CD4-positive, CD25-positive, alpha-beta regulatory T cell (primary cell): ENCODE measurements at places on chromosomes 2 and 18. TPM values are rescaled to one million over a fixed set of nuclear protein-coding genes. Genes with fewer than 3 reads are reported as not detected.

CAPN14 gene
- 0.20 TPM for total RNA-seq

DPP10 gene
- total RNA-seq: not detected

BOLL gene
- total RNA-seq: not detected

TRIM43 gene
- total RNA-seq: not detected

CD8A gene
- total RNA-seq: not detected

GRCh38 chr2:8258406-8258805 is 423.4 kb upstream of the ID2 start:
- no peak overlapping the region for H3K4me3 ChIP-seq
- H3K4me1 ChIP-seq: no peaks in the 10 kb centered on the region
- H3K27me3 ChIP-seq: no peaks in the 10 kb centered on the region

DNA sequence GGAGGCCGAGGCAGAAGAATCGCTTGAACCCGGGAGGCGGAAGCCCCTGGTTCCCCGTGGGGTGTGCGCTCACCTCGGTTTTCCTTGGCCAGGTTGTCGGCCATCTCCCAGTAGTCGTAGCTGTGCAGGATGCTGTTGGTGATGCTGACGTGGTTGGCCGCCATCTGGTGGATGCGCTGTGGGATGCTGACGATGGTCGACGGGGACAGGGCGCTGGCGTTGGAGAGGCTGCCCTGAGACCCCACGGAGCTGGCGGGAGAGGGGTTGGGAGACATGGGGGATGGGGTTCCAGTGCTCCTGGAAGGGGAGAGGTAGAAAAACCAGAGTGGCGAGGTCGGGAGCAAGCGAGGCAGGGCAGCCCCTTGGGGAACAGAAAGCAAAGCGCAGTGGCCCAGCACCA is 64.4 kb upstream of the REV1 start:
- no peaks in the 10 kb centered on the region for H3K4me1 ChIP-seq
- H3K27ac ChIP-seq: no peak overlapping the region
- no peak overlapping the region for H3K4me3 ChIP-seq
- DNase-seq: no peak
- H3K27me3 ChIP-seq: no peaks in the 10 kb centered on the region

GRCh38 chr2:188475945-188476344 is 184.3 kb downstream of the GULP1 start:
- H3K4me1 ChIP-seq: no peaks in the 10 kb centered on the region
- H3K4me3 ChIP-seq: no peak overlapping the region
- H3K36me3 ChIP-seq: no peaks in the 10 kb centered on the region
- H3K27ac ChIP-seq: no peak overlapping the region
- no peaks in the 10 kb centered on the region for H3K27me3 ChIP-seq
- DNase-seq: no peak

DNA sequence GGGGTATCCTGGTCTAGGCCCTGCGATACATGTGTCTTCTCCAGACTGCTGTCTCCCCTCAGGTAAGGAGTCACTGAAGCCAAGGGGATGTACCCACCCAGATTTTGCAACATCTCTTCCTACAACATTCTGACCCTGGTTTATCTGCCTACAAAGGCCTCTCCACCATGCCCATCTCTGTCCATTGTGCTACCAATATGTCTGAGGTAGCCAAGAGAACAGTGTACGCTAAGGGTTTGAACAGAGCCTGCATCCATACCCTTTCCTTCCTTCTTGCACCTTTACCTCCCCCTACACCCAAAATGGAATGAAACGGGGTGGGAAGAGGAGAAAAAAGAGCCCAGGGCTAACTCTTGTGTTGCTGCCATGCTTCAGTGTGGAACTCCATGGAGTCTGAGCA is 11.9 kb downstream of the ZC3H15 start:
- H3K36me3 ChIP-seq: peaks cover 76% of the 10 kb centered on the region
- no peaks in the 10 kb centered on the region for H3K27me3 ChIP-seq
- no peak for DNase-seq

DNA sequence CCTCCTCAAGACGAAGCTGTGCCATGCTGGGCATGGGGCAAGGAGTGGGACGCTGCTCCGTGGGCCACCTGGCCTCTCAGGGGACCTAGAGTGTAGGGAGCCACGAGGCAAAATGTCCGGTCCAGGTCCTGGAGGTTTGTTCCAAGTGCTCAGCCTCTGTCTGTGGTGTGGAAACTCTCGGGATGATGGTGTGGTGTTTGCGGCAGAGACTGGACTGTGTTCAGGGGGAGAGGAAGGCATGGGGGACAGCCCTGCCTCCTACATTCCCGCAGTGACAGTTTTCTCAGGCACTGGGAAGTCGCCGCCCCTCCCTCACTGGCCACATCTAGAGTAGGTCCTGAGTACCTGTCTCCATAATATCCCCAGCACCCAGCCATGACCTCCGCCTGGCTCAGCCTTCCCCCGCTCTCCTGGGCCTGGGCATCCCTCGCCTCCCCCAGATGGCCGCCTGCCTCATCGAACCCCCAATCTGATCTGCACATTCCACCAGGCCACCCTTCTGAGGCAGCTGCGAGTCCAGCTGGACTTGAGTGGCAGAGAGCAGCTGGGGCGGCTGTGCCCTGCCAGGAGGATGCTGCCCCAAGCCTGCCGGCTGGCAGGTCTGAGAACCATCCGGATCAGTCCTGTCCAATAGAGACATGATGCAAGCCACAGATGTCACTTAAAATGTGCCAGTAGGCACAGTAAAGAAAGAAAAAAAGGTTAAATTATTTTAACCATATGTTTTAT is 6.2 kb downstream of the KCNIP3 start:
- H3K36me3 ChIP-seq: no peaks in the 10 kb centered on the region
- H3K4me1 ChIP-seq: no peaks in the 10 kb centered on the region
- no peak overlapping the region for H3K27ac ChIP-seq
- no peak overlapping the region for H3K4me3 ChIP-seq
- no peaks in the 10 kb centered on the region for H3K27me3 ChIP-seq

DNA sequence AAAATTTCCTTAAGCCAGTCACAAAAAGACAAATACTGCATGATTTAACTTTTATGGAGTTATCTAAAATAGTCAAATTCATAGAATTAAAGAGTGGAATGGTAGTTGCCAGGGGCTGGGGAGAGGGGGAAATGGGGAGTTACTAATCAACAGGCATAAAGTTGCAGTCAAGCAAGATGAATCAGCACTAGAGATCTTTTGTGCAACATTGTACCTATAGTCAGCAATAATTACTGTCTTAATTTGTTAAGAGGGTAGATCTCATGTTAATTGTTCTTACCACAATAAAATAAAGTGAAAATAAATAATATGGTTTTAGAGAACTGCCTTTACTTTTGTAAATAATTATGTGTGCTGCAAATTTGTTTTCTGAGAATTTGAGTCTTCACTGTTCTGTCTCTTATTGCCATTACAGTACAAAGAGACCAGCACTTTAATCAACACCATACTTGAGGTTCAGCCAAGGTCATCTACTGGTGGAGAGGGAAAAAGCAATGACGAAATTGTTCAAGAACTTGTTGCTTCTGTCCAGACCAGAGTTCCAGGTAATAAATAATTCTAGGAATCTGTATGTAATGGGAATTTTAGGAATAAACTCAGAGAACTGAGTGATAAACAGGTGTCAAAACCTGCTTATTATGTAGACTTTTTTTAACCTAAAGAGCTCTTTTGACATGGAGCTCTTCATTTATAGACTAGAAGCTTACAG is 75.5 kb downstream of the TRABD2A start:
- H3K4me1 ChIP-seq: peaks cover 1% of the 10 kb centered on the region
- H3K36me3 ChIP-seq: no peaks in the 10 kb centered on the region
- H3K4me3 ChIP-seq: no peak overlapping the region
- DNase-seq: no peak
- no peak overlapping the region for H3K27ac ChIP-seq
- H3K27me3 ChIP-seq: no peaks in the 10 kb centered on the region

DNA sequence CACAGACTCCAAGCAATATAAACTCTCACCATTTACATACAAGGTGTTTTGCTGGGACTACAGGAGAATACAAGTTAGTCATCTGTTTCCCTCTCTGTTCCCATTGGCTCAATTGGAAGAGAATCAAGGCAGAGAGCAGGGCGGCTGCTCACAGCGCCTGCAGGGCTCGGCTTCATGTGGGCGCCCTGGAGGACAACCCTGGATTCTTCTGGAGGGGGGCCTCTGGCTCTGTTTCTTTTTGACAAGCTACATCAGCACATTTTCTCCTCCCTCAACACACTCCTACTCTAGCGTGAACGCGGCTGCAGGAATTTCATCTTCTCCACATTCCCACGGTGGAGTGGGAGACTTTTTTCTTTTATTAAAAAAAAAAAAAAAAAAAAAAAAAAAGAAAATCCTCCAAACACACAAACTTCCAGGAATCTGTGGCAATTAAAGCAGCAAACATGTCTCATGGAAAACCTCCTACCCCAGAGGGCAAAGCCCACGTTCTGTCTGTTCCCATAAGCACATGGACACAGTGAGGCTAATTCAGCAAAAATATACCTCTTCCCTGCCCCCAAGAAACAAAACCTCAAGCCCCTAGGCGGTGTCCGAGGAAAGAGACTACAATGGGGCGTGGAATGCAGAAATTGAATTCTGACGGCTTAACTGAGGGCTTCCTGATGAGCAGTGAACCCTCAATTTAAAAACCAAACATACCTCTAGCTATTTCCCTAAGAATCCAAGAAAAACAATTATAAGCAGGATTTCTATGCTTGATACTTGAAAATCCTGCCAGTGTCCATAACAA is 50.6 kb downstream of the PARD6G start:
- H3K27ac ChIP-seq: no peak overlapping the region
- no peaks in the 10 kb centered on the region for H3K36me3 ChIP-seq
- H3K27me3 ChIP-seq: no peaks in the 10 kb centered on the region
- DNase-seq: no peak
- H3K4me3 ChIP-seq: no peak overlapping the region

DNA sequence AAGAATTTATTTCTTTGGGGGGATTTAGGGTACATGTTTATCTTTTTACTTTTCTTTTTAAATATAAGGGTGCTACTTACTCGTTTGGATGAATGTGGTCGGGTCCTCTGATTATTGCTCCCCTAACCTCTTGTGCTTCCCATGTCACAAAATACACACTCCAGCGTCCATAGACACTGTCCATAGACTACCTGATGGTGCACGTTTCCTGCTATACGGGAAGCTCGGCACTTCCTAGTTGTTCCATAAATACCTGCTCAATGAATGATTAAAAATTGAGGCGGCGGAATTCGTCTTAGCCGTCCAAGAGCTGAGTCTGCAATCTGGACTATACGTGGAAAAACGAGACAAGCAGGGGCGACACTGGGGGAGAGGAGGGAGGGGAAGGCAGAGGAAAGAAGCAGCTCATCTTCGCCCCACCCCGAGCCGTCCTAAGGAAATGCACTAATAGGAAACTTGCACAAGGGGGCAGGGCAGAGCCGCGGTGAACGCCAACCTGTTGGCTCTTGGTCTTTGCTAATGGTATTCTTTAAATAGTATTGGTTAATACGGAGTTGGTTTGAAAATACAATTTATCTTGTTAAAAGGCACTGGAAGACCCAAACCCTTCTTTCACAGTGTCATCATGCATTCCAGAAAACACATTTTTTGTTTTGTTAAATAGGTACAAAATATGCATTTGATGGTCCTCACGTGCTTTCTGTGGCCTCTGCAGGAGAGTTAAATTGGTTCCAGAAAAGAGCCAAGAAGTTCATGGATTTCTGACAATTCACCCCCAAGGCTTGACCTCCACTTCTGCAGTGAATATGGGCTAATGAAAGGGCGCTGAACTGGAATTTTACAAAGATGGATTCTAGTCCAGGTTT is 73.0 kb upstream of the KCTD1 start:
- no peak overlapping the region for H3K27ac ChIP-seq
- H3K4me3 ChIP-seq: no peak overlapping the region
- H3K27me3 ChIP-seq: no peaks in the 10 kb centered on the region
- H3K36me3 ChIP-seq: no peaks in the 10 kb centered on the region
- DNase-seq: peak; percentile 17
- no peaks in the 10 kb centered on the region for H3K4me1 ChIP-seq

GRCh38 chr2:165253178-165253577 is 14.0 kb downstream of the SCN2A start:
- H3K4me3 ChIP-seq: no peak overlapping the region
- H3K27ac ChIP-seq: no peak overlapping the region
- no peak for DNase-seq
- no peaks in the 10 kb centered on the region for H3K4me1 ChIP-seq
- no peaks in the 10 kb centered on the region for H3K27me3 ChIP-seq

GRCh38 chr18:32048507-32049091 is 30.0 kb downstream of the RNF125 start:
- peak overlapping the region; percentile 62 for H3K27ac ChIP-seq
- peaks cover 50% of the 10 kb centered on the region for H3K36me3 ChIP-seq
- no peaks in the 10 kb centered on the region for H3K27me3 ChIP-seq
- H3K4me3 ChIP-seq: peak overlapping the region; percentile 57

DNA sequence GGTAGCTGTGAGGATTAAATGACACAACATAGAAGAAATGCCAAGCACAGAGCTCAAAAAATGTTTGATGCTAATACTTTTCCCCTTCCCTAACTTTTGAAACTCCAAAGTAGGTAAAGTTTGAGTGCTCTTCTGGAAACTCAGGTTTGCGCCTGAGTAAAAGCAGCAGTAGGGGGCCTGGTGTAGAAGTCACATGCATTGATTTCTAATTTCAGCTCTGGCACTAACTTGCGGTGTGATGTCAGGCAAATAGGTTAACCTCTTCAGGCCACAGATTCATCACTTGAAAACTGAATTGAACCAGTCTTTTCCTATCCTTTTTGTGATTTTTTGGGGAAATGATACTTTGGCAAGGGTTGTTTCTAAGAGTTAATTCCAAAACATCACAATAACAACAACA is 27.2 kb downstream of the LHCGR start:
- H3K4me1 ChIP-seq: no peaks in the 10 kb centered on the region
- H3K27me3 ChIP-seq: no peaks in the 10 kb centered on the region
- no peak overlapping the region for H3K27ac ChIP-seq
- no peak for DNase-seq

GRCh38 chr2:12597610-12598009 is 119.1 kb upstream of the TRIB2 start:
- H3K36me3 ChIP-seq: no peaks in the 10 kb centered on the region
- no peaks in the 10 kb centered on the region for H3K27me3 ChIP-seq
- H3K4me1 ChIP-seq: no peaks in the 10 kb centered on the region
- no peak overlapping the region for H3K4me3 ChIP-seq
- no peak for DNase-seq

DNA sequence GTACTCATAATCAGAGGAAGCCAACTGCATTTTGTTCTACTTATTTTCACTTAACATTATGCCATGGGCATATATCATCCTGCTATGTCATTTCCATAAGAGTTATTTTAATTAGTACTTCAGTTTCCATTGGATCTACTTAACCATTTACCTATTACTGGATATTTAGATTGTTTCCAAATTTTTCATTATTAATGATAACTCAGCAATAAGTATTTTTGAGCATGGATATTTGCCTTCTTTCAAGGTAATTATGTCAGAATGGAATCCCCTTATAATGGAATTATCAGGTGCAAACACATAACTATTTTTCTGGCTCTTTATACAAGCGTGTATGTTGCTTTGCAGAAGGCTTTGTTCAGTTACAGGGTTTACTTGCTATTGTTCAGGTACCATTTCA is 126.6 kb downstream of the RDH14 start:
- no peaks in the 10 kb centered on the region for H3K36me3 ChIP-seq
- no peaks in the 10 kb centered on the region for H3K27me3 ChIP-seq
- no peak overlapping the region for H3K4me3 ChIP-seq
- no peaks in the 10 kb centered on the region for H3K4me1 ChIP-seq

DNA sequence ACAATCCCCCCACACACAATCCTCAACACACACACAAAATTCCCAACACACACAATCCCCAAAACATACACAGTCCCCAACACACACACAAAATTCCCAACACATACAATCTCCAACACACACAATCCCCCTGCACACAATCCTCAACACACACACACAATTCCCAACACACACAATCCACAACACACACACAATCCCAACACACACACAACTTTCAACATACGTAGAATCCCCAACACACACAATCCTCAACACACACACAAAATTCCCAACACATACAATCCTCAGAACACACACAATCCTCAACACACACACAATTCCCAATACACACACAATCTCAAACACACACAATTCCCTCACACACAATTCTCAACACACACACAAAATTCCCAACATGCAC is 2.6 kb upstream of the PDCD1 start:
- no peak overlapping the region for H3K27ac ChIP-seq
- no peaks in the 10 kb centered on the region for H3K36me3 ChIP-seq
- H3K4me3 ChIP-seq: no peak overlapping the region
- no peaks in the 10 kb centered on the region for H3K27me3 ChIP-seq
